Renal cortex interstitium (tissue), 15 donors: ENCODE measurements at places on chromosomes 1 and 21.

GRCh38 chr1:167305706-167306277 lies 85.1 kb downstream of the POU2F1 start:
- DNase-seq: no peak

DNA sequence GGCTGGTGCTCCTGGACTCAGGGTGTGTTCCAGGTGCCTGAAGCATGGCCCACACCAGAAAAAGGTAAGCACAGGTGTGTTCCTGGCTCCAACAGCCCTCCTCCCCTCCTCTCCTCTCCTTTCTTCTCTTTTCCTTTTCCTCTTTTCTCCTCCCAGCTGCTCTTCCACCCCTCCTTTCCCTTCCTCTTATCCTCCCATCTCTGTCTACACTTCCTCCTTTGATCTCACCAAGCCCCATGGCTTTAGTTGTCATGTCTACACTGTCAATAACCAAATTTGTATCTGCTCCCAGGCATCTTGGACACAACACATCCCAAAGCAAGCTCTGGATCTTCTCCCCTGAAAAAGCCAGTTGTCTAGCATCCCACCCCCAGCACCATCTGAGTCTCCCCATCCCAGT lies 56.7 kb upstream of the LAPTM5 start:
- no peak for DNase-seq

- DNase-seq: peak; percentile 34
Measured at GRCh38 chr1:154221278-154222001, 685 bp downstream of the UBAP2L start.

DNA sequence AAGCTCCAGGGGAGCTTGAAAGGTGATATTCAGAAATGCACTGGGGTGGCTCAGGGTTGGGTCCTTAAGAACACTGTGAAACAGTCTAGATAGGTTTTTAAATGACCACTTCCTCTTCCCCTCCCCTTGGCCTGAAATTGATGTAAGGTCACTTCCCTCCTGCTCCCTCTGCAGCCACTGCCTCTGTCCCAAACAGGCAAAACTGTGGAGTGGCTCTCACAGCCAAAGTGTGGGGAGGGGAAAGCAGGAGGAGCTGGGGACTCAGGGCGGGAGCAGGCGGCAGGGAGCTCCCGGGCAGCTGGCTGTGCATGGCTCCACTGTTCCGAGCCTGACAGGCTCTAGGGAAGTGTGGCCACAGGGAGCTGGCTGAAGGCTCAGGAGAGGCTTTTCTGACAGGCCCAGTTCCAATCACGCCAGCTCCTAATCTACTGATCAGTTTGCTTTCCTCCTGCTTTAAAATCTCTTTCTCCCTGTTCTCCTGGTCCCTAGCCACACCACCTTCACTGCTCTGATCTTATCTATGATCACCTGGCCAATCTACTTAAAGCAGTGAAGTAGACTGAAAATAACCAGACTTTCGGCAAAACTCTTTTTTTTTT lies 5.1 kb upstream of the CSRP1 start:
- DNase-seq: no peak

- no peak for DNase-seq
Measured at GRCh38 chr1:61173118-61173517, 90.8 kb downstream of the NFIA start.

DNA sequence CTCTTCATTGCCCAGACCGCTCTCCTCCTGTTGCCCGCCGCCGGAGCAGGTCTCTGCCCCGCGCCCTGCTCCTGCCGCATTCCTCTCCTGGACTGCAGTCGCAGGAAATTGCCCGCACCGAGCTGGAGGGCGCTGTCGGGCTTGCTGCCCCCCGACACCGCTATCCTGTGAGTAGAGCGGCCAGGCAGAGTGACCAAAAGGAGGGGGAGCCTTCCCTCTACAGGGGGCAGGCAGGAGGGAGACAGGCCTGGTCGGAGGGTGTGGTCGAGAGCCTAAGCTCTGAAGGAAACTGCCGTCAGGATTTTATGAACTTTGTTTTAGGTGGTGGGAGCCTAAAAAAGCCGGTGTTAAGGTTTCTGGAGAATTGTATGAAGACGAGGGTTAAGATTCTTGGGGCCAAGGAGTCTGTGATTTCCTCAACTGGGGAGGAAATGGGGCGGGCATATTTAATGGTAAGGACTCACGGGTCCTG lies 517 bp downstream of the LRIG2 start:
- peak; percentile 52 for DNase-seq

- no peak for DNase-seq
Measured at GRCh38 chr21:36806103-36806502, 107.2 kb downstream of the SIM2 start.

DNA sequence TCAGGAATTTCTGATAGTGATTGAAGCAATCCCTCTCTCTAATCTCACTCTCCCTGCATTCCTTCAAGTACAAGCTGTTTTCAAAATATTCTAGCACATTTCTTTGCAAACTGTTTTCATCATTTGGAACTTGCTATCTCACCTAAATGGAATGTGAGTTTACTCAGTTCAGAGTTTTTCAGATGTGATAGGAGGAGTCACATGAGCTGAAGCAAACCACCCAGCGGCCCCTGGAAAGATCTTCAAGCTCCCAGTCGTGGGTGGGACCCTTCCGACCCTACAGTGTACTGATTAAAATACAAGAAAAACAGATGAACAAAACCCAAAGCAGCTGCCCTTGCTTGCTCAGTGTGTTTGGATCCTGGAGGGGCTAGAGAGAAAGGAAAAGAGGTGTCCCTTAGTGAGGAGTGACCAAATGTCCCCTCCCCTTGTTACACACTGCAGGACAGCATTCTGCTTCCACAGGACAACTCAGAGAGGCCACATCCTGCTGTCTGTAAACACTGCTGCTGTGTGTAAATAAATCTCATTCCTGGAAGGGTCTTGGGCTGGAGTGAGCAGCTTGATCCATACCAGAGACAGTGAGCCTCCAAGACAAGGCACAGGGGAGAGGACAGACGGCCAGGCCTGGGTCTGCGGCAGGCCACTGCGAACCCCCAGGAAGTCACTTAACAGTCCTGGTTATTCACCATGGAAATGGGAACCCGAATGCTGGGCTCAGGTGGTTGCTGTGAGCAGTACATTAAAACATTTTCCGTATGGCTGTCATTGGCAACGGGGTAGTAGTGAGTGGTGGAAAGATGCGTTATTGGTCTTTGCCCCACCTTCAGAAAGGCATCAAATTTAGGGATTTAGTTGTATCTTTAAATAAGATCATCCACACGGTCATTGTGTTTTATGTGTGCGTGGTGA lies 229.2 kb downstream of the RHOU start:
- DNase-seq: no peak

- DNase-seq: no peak
Measured at GRCh38 chr1:220887520-220888416, 8.5 kb downstream of the HLX start.

DNA sequence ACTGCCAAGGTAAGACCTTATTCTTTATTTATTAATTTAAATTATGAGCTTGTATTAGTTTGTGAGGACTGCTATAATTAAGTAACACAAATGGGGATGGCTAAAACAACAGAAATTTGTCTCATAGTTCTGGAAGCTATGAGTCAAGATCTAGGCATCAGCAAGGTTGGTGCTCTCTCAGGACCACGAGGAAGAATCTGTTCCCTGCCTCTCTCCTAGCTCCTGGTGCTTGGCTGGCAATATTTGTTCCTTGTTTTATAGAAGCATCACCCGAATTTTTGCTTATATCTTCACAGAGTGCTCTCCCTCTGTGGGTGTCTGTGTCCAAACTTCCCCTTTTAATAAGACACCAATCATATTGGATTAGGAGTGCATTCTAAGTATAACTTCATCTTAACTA lies 41.4 kb upstream of the CCDC190 start:
- no peak for DNase-seq

GRCh38 chr1:61925591-61926298 lies 183.5 kb downstream of the PATJ start:
- DNase-seq: no peak

- no peak for DNase-seq
Measured at GRCh38 chr1:212975111-212975918, 25.0 kb downstream of the VASH2 start.

GRCh38 chr1:216958569-216958968 lies 235.3 kb upstream of the ESRRG start:
- no peak for DNase-seq

DNA sequence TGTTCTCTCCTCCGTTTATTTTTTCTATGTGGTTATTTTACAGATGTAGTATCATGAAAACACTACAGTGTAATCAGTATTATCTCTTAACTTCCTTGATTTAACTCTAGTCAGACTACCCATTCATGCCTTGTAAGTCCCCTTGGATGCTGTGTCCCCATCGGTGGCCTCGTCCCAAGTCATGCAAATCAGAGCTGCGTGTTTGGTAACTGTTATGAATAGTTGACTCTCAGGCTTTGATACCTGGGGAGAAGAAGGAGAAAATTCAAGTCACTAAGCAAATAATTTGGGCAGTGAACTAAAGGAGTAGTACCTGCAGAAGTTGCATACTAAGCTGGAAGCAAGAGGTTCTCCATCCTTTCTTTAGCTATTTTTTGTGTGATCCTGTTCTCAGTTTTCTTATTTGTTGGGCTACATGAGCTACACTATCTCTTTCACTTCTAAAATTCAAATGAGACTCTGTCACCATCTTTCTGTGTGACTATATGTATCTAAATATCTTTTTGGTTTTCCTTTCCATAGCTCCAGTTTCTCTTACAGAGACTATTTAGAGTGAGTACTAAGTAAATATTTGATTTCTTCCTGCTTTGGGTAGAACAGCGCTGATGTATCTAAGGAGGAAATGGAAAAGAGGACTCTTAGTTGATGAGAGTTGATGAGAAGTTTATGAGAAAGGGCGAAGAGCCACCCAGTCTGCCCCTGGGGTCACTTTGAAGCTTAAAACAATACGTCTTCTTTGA lies 50.9 kb downstream of the VANGL2 start:
- no peak for DNase-seq

- no peak for DNase-seq
Measured at GRCh38 chr1:4085546-4085945, 185.5 kb upstream of the C1orf174 start.

- no peak for DNase-seq
Measured at GRCh38 chr1:11729498-11730428, 6.2 kb upstream of the AGTRAP start.

GRCh38 chr1:12180315-12180714 lies 13.5 kb downstream of the TNFRSF1B start:
- no peak for DNase-seq

GRCh38 chr21:45323487-45324311 lies 36.0 kb upstream of the POFUT2 start:
- DNase-seq: no peak

DNA sequence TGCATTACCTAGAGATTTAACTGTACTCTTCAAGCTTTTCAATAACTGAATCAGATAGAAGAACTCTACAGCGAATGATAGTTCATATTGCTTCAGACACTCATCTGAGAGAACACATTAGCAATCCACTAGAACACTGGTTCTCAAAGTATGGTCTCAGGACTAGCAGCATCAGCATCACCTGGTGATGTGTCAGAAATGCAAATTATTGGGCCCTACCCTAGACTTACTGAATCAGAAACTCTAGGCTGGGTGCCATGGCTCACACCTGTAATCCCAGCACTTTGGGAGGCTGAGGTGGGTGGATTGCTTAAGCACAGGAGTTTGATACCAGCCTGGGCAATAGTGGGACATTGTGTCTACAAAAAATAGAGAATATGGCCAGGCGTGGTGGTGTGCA lies 24.9 kb upstream of the GLIS1 start:
- no peak for DNase-seq

GRCh38 chr1:196910215-196910614 lies 22.4 kb downstream of the CFHR4 start:
- DNase-seq: no peak

DNA sequence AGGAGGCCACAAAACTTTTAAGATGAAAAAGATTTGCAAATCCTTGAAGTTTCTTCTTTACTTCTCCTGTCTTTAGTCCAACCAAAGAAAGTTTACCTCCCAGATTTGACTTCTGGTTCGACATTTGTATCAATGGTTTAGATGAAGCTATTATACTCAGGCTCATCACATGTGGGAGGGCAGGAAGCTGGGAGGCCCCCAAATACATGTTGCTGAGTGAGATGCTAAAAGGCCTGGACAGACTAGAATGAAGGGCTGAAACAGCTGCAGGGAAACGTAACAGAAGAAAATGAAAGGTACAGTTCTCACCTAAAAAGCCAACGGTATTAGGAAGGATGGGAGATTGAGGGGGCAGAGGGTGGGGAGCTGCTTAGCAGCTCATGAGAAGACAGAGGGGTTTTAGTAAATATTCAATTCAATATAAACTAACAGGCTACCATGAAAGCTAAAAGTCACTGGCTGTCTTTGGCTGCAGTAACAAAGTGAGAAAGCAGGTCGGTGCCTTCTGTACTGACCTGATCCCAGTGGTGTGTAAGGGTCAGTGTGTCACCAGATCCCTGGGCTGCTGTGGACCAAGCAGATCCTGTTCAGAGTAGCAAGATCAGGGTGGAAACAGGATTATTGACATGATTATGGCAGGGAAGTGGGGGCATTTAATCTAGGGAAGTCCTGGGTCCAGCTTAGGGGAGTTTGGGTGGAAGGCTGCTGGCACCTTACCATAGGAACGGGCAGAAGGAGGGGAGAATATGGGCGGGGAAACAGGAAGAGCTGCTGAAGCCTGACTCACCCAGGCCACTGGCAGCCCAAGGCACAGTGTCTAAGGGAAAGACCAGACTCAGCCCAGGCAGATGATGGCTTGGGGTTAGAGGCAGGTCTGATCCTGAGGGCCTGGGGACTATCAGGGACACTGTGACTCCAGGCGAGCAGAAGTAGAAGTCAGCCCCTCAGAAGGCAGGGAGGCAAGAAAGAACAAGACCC lies 60.4 kb downstream of the KCNN3 start:
- no peak for DNase-seq

- DNase-seq: no peak
Measured at GRCh38 chr1:8679395-8679800, 138.0 kb downstream of the RERE start.

DNA sequence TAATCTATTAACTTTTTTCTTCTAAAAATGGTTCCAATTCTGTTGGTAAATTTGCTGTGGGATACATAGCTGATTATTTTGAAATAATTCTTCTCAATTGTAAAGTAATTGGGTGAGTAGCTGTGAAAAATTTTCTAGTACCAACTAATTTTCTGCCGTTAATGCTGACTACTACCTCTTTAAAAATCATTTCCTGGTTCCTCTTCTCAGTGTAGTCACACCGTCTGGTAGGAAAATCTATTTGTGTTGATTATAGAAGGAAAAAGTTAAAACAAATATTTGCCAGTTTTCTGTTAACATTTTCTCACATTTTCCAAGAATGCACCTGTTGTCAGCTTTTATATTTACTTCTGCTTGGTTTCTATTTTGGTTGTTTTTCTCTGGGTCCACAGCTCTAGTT lies 82.0 kb downstream of the MAP3K21 start:
- no peak for DNase-seq

GRCh38 chr1:91754816-91755580 lies 131.0 kb downstream of the TGFBR3 start:
- DNase-seq: no peak
